Glomerular endothelial cell (primary cell): ENCODE measurements at places on chromosomes 16 and 17. TPM values are rescaled to one million over a fixed set of nuclear protein-coding genes. Genes with fewer than 3 reads are reported as not detected.

DNA sequence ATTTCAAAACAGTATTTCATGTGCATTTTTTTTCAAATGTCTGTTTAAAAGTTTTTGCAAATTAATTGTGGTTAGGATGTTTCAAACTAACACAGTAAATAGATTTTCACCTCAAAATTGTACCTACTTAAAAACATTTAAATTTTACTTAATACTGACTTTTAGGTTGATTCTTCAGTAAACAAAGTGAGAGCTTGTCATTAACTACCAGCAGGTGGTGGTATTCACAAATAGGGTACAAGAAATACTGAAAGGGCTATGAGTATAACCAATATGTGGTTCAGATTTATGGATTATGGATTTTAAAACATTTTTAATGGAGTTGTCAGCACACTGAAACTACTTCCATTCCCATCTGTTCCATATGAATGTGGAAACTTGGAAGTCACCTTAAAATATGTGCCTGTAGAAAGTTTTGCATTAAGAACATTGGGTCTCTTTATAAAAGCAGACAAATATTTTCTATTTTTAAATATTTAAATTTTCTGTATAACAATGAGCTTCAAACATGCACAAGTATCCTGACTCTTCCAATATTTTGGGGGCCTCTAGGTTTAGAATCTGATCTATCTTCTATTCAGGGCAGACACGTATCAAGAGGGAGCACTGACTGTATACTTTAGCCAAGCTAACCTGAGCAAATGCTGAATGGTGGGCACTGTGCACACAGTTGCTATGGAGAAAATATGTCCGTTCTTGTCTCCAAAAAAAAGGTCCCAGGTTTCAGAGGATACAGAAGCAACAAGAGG lies 155.6 kb downstream of the SNX11 start:
- DNase-seq: no peak

GRCh38 chr16:22621586-22622155 lies 111.0 kb downstream of the NPIPB5 start:
- DNase-seq: no peak

- no peak for DNase-seq
Measured at GRCh38 chr16:8381814-8382213, 208.5 kb downstream of the TMEM114 start.

DNA sequence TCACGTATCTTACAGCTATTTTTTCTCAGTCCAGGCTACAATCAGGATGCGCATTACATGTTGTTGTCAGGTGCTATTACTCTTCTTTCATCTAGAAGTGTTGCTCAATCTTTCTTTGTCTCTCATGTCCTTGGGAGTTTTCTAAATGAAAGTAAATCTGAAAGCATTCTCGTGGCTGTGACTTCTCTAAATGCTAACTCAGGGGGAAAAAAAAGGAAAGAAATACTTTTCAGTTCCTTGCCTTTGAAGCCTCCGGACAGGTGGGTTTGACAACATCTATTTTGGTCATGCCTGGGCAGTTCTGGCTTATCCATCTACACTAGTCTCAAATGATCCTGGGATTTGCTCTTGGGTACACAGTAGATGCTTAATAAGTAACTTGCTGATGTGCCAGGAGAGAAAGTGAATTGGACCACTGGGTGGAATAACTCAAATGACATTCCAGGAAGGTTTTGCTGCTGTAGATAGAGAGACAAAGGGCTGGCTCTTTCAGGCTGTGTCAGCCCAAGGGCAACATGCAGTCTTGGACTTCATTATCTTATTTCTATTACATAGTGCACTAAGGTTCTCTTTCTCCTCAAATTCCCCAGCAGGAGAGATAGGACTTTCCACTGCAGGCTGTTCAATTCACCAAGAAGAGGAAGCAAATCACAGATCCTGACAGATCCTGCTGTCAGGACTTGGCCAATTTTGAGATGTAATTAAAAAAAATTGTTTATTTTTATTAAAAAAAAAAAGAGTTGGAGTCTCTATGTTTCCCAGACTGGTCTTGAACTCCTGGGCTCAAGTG lies 63.6 kb upstream of the NFAT5 start:
- no peak for DNase-seq

- no peak for DNase-seq
Measured at GRCh38 chr16:31223044-31223443, 6.1 kb upstream of the PYDC1 start.

DNA sequence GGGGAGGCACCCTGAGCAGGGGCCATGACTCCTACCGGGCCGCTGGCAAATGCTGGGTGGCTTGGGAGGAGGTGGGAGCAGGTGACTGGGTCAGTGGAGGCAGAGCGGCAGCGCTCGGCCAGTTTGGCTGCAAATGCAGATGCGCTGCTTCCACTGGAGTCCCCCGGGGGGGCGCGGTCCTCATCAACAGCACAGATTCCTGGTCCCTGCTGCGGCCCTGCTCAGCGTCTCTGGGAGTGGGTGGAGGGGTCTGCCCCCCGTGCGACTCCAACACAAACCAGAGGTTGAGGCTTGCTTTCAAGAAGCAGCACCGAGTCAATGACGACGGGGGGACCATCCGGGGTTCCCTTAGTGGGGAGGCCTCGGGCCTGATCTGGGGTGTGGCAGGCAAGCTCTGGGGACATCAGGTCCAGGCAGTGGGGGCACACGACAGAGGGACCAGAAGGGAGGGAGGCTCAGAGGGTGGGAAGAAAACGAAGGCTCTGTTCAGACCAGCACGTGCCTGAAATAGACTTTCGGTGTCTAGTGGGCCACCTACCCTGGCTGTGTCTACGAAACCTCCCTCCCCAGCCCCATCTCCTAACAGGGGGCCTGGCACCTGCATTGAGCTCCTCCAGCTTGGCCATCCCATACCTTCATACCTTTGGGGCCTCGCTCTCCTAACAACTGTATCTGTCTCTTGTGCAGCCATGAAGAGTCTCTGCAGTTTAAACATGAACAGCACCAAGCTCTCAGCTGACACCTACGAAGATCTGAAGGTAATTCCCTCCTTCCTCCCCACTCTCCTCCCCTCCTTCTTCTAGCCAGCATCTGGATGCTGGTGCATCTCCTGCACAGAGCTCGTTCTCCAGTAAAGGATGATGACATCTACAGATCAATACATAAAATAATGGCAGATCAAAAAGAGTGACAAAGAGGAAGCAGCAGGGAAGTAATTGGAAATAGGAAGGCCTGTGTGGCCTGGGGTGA lies 72.5 kb upstream of the PLCG2 start:
- no peak for DNase-seq

DNA sequence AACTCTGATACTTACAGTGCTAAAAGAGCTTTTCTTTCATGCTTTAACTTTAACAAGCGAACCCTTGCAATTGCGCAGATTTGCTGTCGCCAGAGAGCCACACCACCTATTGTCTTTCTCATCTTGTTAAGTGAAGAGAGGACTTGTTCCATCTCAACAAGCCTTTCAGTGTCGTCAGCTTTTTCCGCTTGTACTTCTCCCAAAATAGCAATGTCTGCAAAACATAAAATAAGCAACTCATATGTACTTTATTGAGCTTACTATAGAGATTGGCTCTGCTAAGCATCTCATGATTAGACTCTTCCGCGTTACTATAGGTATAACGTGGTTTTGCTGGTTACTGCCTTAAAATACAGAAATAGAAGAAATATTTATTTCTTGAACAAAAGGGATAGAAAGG lies 51.9 kb downstream of the ABCA8 start:
- no peak for DNase-seq

- DNase-seq: no peak
Measured at GRCh38 chr16:68685685-68686478, 40.8 kb downstream of the CDH3 start.

GRCh38 chr16:80174416-80174815 lies 366.4 kb upstream of the DYNLRB2 start:
- no peak for DNase-seq

DNA sequence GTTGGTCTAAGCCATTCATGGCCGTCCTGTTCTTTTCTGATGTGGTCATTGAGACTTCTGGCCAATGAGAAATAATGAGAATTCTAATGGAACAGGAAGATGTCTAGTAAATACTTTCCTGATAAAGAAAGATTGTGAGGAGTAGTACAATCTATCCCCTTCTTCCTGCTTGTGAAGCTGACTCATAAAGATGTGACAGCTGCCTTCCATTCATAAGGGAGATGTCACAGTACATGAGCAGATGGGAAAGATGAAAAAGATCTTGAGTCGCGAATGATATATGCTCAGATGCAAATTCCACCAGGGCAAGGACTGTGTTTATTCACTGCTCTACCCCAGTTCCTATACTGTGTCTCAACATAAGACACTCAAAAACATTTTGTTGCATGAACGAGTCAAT lies 111.7 kb upstream of the FOXF1 start:
- DNase-seq: no peak

GRCh38 chr16:88065747-88066142 lies 114.5 kb downstream of the BANP start:
- DNase-seq: no peak

DNA sequence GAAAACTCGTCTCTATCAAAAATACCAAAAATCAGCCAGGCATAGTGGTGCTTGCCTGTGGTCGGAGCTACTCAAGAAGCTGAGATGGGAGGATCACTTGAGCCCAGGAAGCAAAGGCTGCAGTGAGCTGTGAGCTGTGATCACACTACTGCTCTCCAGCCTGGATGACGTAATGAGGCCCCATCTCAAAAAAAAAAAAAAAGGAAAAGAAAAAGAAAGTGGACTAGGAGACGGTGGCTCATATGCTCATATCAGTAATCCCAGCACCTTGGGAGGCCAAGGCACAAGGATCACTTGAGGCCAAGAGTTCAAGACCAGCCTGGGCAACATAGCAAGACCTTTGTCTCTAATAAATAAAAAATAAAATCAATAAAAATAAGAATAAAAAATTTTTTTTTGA lies 8.8 kb upstream of the SUMO2 start:
- no peak for DNase-seq

- DNase-seq: no peak
Measured at GRCh38 chr17:58913971-58914769, 158.5 kb downstream of the PPM1E start.

- DNase-seq: no peak
Measured at GRCh38 chr16:66656547-66656946, 40.0 kb downstream of the CMTM4 start.

The SLFN11 gene
- 24.3 and 30.2 TPM in 2 replicates for total RNA-seq

The OTOP2 gene
- total RNA-seq: not detected in 2 replicates

The GJD3 gene
- 1.1 and 3.6 TPM in 2 replicates for total RNA-seq

The KIF19 gene
- total RNA-seq: 17.2 and 21.4 TPM in 2 replicates

The FOXN1 gene
- not detected in 2 replicates for total RNA-seq

The HID1 gene
- total RNA-seq: 23.1 and 30.6 TPM in 2 replicates

The RARA gene
- total RNA-seq: 51.4 and 60.4 TPM in 2 replicates

The ZSCAN10 gene
- not detected in 2 replicates for total RNA-seq

The TRPV2 gene
- 58.5 and 67.3 TPM in 2 replicates for total RNA-seq

The ARHGAP44 gene
- total RNA-seq: 0.97 and 1.4 TPM in 2 replicates

The LDAF1 gene
- 33.3 and 67.4 TPM in 2 replicates for total RNA-seq

The CDH8 gene
- 0.24 and 1.5 TPM in 2 replicates for total RNA-seq

The CLEC19A gene
- not detected in 2 replicates for total RNA-seq

The CDYL2 gene
- 34.1 and 39.7 TPM in 2 replicates for total RNA-seq

The PAGR1 gene
- total RNA-seq: 12.8 and 33.7 TPM in 2 replicates
